ENCODE measurements at places on chromosomes 4 and X. TPM values are rescaled to one million over a fixed set of nuclear protein-coding genes. Genes with fewer than 3 reads are reported as not detected.

GRCh38 chrX:153379971-153380581, 21.1 kb downstream of the PNMA6E start:
- no peak for DNase-seq

DNA sequence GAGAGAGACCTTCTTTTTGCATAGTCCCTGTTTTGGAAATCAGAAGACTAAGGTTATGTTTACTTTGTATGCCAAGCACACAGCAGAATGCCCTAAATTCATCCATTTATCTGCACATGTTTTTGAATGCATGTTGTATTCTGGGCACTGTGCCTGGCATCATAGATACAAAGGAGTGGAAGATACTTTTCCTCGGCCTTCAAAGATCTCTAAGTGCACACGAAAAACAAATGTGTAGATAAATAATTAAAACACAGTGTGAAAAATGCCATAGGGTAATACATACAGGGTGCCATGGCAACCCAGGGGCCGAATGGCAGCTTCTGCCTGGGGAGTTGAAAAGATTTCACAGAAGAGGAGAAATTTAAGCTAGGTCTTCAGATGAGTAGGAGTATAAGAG, 390.6 kb upstream of the ATOH1 start:
- DNase-seq = no peak

GRCh38 chr4:184804621-184805020, 21.1 kb downstream of the ACSL1 start:
- no peak for DNase-seq

DNA sequence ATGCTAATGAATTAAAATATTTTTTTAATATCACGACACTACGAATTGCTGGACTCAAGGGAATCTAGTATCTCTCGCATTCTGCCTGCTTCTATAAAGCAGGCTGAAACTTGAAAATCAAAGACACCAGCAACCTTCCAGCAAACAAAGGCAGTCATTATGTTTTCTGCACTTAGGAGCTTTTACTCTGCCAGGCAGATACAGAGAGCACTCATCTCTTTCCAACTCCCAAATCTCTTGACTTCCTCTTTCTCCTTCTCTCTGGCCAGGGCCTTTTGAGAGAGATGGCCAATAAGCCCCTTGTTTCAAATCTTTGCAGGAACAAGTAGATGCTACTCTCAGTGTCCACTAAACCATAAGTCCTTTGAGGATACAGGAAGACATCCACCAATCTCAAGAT, 95.2 kb upstream of the KLF3 start:
- no peak for DNase-seq

DNA sequence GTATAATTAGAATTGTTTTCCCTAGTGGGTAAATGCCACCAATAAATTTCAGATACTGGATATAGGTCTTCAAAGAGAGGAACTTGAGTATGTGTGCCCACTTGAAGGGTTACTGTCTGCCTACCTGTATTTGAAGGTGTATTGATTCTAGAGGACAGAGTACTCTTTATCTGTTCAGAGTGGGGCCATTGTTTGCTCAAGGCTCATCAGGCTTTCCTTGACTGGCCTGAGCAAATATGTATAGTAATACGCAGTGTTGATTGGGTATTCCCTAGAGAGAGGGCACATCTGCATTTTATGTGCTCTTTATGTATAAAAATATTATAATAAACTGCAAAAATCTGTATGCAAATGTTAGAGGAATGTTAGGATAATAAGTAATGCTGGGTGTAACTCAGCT, 23.7 kb downstream of the RP2 start:
- DNase-seq = no peak

GRCh38 chr4:81930506-81931238, 443.1 kb downstream of the HNRNPD start:
- DNase-seq = no peak

- DNase-seq = no peak
Measured at GRCh38 chr4:25923745-25924144, 9.7 kb downstream of the SMIM20 start.

- DNase-seq = no peak
Measured at GRCh38 chrX:3393581-3394111, 47.2 kb upstream of the MXRA5 start.

DNA sequence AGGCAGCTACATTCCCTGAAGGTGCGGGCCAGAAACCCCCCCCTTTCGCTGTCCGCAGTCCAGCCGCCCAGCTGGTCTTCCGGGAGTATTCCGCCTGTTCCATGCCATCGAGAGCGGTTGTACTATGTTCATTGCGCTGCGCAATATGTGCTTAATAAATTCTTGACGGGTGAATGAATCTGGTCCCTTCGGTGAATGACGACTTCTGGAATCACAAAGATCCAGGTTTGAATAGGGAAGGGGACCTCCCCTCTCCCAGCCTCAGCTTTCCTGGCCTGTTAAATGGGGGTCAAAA, 777 bp upstream of the TFE3 start:
- no peak for DNase-seq

DNA sequence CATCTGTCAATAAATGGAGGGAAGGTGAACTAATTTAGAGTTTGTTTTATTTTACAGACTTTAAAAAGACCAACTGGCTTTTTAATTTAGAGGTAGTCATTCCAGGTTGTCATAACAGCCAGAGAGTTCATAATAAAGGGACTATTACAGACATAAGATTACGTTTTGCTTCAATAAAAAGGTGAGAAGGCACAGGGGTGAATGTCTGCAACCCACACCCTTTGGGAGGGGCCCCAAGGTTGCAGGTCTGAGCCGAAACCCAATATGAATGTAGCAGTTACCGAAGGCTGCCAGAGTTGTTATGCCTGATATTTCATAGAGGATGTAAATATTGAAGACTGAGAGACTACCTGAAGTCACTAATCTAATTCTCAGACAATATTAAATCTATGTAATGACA, 329.7 kb upstream of the GALNT7 start:
- DNase-seq = no peak

DNA sequence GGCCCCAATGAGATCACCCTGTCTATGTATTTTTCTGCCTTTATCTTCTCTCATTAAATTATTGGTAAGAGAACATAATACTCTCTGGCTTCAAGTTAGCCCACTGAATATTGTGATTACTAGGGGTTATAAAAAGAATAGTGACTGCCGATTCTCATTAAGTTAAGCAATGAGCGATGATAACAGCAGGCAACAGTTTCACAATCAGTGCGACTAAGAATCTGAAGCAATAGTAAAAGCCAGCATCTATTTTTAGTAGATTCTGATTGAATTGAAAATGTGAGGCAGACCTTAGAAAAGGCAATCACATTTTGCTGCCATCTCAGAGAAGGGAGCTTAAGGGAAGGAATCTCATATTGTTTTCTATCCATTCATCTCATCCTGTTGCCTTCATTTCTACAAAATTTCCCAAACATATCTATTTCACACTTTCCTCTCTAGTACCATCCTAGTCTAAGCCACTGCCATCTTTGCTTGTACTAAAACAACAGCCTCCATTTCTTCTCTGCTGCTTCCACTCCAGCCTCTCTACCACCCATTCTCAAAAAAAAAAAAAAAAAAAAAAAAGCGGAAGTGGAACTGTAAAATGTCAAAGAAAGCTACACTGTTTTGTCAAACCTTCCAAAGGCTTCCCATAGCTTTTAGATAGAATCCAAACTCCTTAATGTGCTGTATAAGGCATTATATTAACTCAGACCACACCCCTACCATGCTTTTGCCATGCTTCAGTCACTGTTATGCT, 17.4 kb downstream of the GABRA4 start:
- no peak for DNase-seq

DNA sequence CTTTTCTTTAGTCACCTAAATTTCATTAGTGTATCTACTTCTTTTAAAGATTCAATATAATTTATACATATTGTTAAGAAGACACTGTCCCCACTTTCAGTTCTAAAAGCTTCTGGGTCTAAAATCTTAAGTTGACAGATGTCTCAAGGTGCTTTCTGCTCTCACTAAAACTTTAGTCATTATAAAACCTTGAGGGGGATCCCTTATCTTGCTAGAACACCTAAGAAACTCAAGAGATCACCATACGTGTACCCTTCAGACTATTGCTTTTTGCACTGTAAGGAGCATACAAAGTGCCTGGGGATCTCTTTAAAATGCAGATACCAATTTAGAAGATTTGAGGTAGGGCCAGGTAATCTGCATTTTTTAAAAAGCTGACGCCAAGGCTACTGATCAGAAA, 30.1 kb downstream of the CYBB start:
- DNase-seq = no peak

DNA sequence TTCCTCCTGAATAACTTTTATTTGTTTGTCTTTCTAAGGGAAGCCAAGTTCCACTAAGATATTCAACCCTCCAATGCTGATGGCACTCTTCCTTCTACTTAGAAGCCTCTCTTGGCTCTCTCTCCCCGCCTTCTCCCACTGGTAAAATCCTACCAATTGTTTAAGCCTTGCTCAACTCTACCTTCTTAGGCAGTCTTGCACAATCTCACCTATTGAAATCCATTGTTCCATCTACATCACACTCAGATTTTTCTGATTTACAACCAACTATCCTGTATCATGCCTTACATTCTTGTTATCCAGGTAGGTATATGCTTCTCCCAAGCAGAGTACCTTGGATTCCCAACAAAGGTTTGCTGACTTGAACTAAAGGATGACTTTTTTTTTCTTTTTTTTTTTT, 69.1 kb downstream of the NR3C2 start:
- no peak for DNase-seq

DNA sequence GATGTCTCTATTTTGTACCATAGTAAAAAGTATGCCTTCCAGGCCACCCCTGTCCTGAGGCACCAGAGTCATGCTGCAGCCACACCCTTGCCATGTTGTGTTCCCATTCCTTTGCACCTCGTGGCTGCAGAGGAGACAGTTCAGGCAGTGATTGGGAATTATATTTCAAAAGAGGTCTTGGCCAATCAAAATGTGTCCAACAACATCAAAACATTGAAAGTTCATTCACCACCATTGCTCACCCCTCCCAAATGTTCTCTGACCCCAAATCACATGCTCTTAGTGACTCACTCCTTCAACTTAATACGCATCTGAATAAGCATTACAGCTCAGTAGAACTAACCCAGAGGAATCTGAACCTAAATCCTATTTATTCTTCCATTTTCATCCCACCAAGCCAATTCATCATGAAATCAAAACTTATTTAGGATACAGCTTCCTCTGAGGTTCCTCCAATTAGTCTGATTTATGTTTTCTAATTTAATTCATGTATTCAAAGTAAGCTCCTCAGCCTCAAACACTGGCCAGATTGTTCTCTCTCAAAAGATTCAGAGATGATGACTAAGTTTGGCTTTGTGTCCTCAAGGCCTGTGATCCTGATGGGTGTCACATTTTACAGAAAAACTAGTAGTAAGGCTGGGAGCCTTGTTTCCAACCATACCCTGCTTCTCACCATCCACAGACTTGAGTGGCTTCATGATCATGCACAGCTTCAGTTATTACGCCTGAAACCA, 323.2 kb upstream of the INTU start:
- no peak for DNase-seq

MAGEA2B gene
- not detected for total RNA-seq

PDHA1 gene
- 362 TPM for total RNA-seq

MXRA5 gene
- total RNA-seq = 4.6 TPM

S100P gene
- 390 TPM for total RNA-seq

HTRA3 gene
- 6.6 TPM for total RNA-seq

Data from left colon (tissue), 2 donors.